ENCODE measurements at places on chromosomes 6 and 20.

DNA sequence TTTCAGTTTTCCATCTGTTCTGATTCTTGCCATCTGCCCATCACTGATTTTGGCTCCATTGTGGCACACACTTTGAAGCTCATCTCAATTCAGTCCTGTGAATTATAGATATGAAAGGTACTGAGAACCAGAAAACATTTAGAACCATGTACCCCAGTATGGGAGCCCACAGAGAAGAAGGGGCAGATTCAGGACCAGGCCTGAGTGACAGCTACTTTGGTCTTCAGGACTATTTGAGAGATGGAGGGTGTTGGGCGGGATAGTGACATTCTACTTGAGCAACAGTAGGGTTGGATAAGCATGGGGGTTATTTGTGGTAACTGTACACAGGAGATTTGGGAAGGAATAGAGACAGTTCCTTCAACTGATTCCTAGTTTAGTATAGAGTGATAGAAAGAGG is 259.2 kb upstream of the MANEA start:
- DNase-seq, result no peak

GRCh38 chr6:108606250-108606690 is 45.6 kb downstream of the FOXO3 start:
- DNase-seq, result no peak

- no peak for DNase-seq
Observed at GRCh38 chr20:58378704-58379103, 10.3 kb upstream of the VAPB start.

DNA sequence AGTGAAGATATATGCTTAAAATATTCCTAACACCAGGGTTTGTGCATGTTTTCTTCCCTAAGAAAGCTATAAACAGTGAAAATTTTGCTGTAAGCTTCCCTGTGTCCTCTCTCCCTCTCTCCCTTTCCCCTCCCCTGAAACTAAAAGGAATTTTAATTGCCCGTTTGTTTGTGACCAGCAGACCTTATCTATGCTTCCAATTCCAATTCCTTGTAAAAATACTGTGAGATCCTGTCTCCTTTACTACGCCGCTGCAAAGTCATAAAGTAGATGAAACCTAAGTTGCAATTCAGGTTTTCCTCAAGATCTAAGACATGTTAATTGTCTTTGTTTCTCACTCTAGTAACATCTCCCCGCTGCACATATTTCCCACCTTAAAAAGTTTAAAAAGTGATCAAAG is 82.3 kb downstream of the DNAH8 start:
- no peak for DNase-seq

- DNase-seq, result no peak
Observed at GRCh38 chr20:50574586-50574985, 64.4 kb downstream of the PTPN1 start.

- DNase-seq, result no peak
Observed at GRCh38 chr6:89508755-89509563, 76.0 kb downstream of the ANKRD6 start.

DNA sequence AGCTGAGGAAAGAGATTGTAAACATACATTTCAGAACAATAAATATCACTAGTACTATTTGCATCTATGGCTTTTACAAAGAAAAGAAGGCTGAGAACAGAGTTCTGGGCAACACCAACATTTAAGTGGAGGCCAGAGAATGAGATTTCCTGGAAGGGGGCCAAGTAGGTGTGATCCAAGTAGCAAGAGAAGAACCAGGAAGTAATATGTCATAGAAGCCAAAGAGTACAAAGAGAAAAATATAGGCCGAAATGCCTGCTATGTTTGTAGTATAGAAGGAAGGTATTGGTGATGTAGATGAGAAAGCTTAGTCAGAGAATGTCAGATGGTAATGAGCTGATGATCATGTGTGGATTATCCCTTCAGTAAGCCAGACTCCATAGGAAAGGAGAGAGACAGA is 94.5 kb downstream of the PERP start:
- DNase-seq, result no peak
